ENCODE measurements at places on chromosomes 4 and X.

DNA sequence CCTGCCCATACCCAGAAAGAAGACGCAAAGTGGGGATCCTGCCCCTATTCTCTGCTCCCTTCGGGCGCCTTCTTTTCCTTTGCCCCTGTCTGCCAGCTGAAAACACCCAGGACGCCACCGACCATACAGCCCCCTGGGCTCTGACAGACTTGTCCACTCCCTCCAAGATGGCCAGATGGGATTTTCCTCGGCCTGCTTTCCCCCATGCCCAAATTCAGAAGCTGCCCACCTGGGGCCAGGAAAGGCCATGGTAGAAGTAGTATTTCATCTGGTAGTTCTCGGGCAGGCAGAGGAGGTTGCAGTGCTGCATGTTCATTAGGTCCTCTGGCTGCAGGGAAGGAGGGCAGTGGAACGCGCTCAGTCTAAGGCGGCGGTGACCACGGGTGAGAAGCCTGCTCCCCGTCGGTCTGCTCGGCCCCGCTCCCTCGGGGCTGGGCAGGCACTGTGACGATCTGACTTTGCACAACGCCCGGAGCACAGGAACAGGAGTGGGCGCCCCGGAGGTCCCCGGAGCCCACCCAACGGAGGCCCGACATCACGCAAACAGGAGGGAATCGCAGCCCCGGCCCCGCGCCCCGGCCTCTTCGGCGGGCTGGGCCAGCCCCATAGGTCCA is 582 bp downstream of the NAA10 start:
- no peak for DNase-seq

DNA sequence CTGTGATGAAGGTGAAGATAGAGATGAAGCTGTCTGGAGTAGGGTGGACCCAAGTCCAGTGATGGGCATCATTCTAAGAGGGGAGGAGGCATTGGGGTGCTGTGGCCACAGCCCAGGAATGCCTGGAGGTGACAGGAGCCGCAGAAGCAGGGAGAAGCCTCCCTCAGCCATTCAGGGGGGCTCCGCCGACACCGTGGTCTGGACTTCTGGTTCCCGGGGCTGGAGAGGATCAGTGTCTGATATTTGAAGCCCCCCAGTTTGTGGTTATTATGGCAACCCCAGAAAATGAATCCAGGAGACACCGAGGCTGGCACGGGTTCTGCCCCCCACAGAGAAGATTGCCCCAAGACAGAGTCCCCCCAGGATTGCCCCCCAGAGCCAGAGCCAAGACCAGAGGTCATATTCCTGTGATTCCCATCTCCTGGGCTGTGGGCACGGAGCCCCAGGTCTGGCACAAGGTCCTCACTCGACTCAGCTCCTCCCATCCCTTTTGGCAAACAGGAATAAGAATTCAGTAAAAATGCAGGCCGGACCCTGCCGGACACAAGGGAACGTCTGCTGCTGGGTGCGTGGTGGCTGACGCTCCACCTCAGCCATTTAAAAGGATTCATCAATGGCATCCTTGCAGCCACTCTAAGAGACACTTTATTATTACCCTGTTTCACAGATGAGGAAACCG is 116.6 kb downstream of the CPZ start:
- DNase-seq = no peak

DNA sequence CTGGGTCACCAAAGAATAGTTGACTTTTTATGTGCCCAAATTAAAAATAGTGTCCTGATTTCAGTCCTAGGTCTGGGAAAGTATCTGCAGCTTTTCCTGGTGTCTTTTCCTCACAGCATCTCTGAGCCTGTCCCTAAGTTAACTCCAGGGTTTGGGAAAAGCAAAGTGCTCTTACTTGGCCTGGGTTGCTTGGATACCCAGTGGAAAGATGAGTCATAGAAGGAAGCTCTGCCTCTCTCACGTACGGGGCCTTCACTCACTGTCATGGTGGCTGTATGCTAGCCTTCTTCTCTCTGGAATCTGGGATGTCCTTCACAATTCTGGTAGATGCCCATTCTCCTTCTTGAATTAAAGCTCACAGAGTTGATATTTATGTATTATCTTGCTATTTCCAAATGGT is 607.3 kb downstream of the ANKRD50 start:
- no peak for DNase-seq

- DNase-seq = no peak
Observed at GRCh38 chr4:183434264-183434663, 10.2 kb upstream of the CDKN2AIP start.

Data from HTR-8/SVneo (cell line).